Urinary bladder (tissue), 4 donors: ENCODE measurements at places on chromosomes 6 and 20.

GRCh38 chr6:34213772-34214171 is 22.9 kb upstream of the HMGA1 start:
- DNase-seq: no peak

- DNase-seq: no peak
These were observed 14.9 kb downstream of the SSR1 start for GRCh38 chr6:7298113-7298512.

- no peak for DNase-seq
These were observed 225.8 kb downstream of the EYA2 start for GRCh38 chr20:47120346-47120936.

GRCh38 chr6:155165029-155165710 is 98.6 kb upstream of the CLDN20 start:
- DNase-seq: no peak

DNA sequence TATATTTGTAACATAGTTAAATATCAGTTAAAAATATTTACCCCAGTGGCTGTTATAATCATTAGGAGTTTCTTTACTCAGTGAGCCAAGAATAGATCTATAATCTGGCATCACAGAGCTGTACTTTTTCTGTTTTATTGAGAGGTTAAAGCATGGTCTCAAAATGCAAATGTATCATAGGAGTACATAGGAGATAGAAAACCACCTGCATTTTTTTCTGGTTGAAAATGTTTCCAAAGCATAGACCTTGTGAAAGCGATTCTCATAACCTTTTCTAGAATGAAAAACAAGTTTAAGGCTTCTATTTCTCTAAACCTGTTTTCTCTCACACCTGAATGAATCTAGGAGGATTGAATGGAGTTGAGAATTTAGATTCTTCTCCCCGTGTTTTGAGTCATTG is 14.4 kb downstream of the KCNQ5 start:
- no peak for DNase-seq

- DNase-seq: no peak
These were observed 1.8 kb downstream of the HSD17B8 start for GRCh38 chr6:33206027-33206863.

DNA sequence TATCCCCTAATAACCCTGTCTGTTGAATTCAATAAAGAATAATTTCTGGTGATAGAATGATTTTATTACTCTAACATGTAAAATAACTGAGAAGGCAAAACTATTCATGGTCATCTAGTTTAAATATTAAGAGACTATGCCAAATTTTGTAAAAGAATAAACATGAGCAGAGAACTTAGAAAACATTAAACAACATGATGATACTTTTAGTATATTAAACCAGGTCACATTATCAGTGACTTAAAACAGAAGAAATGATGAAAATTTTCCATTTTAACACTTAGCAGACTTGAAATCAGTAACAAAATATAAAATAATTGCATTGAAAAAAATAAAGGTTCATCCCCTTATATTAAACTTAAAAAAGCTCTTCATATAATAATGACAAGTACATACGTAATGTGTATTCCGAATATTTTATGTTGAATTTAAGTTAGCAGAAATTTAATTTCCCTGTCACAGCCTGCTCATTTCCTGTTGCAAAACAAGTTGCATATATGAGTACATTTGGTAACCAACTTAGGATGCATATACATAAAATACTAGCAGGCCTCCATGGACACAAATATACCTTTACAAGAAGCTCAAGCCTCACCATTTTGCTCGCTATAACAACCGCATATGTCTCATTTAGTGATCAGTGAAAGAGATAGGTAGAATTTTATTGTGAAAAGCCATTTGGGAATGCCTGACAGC is 40.6 kb downstream of the DTNBP1 start:
- DNase-seq: no peak

DNA sequence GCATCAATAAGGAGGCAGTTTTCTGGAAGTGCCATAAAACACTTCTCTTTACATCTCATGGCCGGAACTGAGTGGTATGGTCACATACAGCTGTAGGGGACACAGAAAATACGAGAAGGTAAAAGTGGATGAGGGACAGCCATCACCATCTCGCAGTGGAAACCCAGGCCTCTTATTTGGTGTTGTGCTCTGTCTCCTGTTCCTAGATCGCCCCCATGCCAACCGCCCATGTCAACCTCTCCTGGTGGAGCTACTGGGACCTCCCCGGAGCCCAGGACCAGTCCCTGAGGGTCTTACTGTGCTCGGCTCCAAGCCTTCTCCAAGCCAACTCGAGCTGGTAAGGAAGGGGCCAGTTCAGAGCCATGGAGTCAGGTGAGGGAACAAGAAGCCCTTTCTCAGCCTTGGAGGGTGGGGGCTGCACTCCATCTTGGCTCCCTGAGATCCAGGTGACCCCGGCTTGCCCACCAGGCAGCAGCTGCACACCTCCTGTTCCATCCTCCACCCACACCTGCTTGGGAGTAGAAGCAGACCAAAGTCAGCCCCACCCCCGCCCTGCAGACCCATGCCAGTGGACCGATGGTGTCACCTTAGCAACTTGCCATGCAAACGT is 149.0 kb upstream of the CST7 start:
- no peak for DNase-seq
